ENCODE measurements at places on chromosomes 4 and X. TPM values are rescaled to one million over a fixed set of nuclear protein-coding genes. Genes with fewer than 3 reads are reported as not detected.

Gene ARL13A
- not detected for total RNA-seq

Gene MAGEA11
- not detected for total RNA-seq

Gene SGMS2
- total RNA-seq = 56.3 TPM

Gene CT45A3
- total RNA-seq = not detected

Gene GC
- not detected for total RNA-seq

Gene NAP1L2
- 2.6 TPM for total RNA-seq

Gene ODAPH
- not detected for total RNA-seq

Gene CXCL6
- total RNA-seq = not detected

Gene FRMD7
- not detected for total RNA-seq

Gene HSD17B13
- total RNA-seq = 5.1 TPM

Gene SPANXA2
- total RNA-seq = not detected

Gene PNMA5
- total RNA-seq = not detected

Gene BMPR1B
- 0.64 TPM for total RNA-seq

Gene INTU
- total RNA-seq = 11.1 TPM

Gene MFAP3L
- 87.4 TPM for total RNA-seq

Gene UGT2B15
- not detected for total RNA-seq

Gene SLC4A4
- 6.7 TPM for total RNA-seq

Gene CXCL10
- not detected for total RNA-seq

Gene DIAPH2
- 27.4 TPM for total RNA-seq

Gene ZDHHC15
- 2.9 TPM for total RNA-seq

Gene ARX
- 0.33 TPM for total RNA-seq

Gene VEGFD
- 7.0 TPM for total RNA-seq

Gene FGF13
- total RNA-seq = 13.1 TPM

Gene CFI
- 56.5 TPM for total RNA-seq

Gene S100G
- total RNA-seq = not detected

Gene HTN3
- not detected for total RNA-seq

Gene GABRQ
- not detected for total RNA-seq

Gene NONO
- 257 TPM for total RNA-seq

Gene STPG2
- total RNA-seq = 0.48 TPM

Gene DACH2
- not detected for total RNA-seq

Gene SPATA18
- total RNA-seq = 8.8 TPM

Gene CFAP47
- total RNA-seq = under 0.01 TPM

Gene SMARCA1
- 29.5 TPM for total RNA-seq

Gene AKAP14
- not detected for total RNA-seq

Gene MAP9
- total RNA-seq = 8.5 TPM

Gene ASMT
- total RNA-seq = not detected

Gene TCEAL5
- total RNA-seq = 1.3 TPM

Gene TBC1D8B
- 5.3 TPM for total RNA-seq

Gene SGCB
- total RNA-seq = 46.6 TPM

Gene FGFR3
- 3.5 TPM for total RNA-seq

Gene NSUN7
- total RNA-seq = 19.3 TPM

Gene SCRG1
- total RNA-seq = 0.48 TPM

Gene CCDC110
- total RNA-seq = 1.3 TPM

Gene TRAM1L1
- total RNA-seq = 2.6 TPM

Gene CETN2
- 26.9 TPM for total RNA-seq

Gene DMRTC1
- not detected for total RNA-seq

All from breast epithelium (tissue), 4 donors.